ENCODE measurements at places on chromosomes 7 and 10.

- no peak for DNase-seq
Measured at GRCh38 chr7:134527979-134528371, 608 bp downstream of the AKR1B10 start.

DNA sequence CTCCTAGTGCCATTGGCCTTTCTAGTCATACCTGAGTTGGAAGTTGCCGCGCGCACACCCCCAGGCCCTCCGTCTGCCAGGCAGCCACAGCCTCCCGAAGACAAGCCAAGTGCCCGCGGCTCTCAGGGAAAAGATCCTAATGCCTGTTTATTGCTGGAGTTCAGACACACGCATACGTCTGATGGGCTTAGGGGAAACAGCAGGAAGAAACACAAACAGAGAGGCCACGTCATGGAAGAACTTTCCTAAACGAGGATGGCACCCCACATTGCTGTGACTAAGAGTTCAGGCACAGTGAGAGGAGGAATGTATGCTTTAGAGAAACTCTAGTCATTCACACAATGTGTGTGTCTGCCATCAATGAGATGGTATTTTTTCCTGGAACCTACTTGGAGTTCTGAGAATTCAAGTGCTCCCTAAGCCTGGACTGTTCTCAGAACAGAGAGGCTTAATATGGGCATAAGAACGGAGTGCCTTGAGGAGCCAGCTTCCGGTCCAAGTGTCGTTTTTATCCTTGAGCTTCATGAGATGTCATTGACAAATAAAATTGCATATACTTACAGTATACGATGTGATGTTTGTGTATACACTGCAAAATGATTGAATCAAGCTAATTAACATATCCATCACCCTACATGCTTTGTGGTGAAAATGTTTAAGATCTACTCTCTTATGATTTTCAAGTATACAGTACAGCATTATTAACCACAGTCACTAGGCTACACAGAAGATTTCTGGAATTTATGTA lies 11.6 kb upstream of the RBP3 start:
- DNase-seq, result no peak

GRCh38 chr7:139026551-139026950 lies 9.3 kb downstream of the ZC3HAV1L start:
- DNase-seq, result no peak

- DNase-seq, result no peak
Measured at GRCh38 chr10:81957976-81958375, 83.0 kb downstream of the NRG3 start.

- DNase-seq, result no peak
Measured at GRCh38 chr10:79206300-79207095, 137.7 kb downstream of the ZMIZ1 start.

DNA sequence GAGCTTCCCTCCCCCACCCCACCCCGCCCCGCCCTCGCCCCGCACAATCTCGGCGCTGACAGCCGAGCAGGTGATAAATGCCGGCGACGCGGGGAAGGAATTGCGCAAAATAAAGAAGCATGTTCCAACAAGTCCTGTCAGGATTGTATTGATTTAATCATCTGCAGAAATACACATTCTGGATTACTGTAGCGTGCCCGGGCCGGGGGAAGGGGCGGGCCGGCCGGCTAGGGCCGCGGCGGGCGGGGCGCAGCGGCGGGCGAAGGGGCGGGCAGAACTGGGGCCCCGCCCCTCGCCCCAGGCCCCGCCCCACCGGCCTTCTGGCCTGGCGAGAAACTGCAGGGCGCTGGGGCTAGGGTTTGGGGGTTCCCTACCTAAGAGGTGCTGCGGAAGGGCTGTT lies 88.9 kb upstream of the PAX2 start:
- peak; percentile 23 for DNase-seq

- DNase-seq, result no peak
Measured at GRCh38 chr7:130037703-130038102, 13.5 kb downstream of the ZC3HC1 start.

DNA sequence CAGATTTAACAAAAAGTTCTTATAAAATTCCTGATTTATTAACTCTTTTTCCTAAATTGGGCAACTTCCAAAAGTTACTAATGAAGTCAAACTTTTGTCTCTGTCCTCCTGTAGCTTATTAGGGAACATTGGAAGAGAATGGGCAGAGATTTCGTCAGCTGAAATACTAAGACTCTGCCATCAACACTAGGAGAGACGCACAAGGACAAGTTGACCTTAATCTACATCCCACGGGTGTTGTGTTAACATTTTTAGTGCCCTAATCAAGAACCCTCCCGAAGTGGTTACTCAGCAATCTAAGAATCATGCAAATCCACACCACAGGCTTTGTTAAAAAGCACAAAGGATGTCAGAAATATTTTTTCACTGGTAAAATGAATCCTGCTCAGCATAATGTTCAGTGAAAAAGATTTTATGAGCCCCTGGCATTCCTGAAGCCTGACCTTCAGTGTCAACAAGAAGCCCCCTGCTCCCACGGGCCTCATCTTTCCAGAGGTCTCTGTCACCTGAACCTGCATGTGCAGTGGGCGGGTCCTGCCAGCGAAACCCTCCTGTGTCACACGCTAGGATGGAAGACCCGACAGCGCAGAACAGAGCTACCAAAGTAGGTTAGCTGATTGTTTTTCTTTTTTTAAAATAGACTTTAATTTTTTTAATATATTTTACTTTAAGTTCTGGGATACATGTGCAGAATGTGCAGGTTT lies 70.6 kb upstream of the AKR1E2 start:
- no peak for DNase-seq

DNA sequence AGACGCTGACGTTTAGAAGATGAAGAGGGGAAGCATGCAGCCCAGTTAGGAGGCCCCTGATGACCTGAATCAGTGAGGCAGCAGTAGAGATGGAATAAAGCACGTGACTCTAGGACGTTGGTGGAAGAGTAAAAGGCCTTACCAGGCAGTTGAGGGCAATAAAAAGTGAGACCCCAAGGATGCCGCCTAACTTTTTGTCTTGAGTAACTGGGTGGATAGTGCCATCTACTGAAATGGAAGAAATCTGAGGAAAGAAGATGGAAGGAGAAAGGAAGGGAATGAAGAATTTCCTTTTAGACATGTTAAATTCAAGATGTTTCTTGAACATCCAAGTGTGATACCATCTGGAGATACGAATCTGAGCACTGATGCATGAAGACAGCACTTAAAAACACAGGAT lies 220.0 kb upstream of the LRRN3 start:
- no peak for DNase-seq

GRCh38 chr7:133550145-133550544 lies 297.3 kb downstream of the EXOC4 start:
- DNase-seq, result no peak

GRCh38 chr7:120995654-120996053 lies 7.1 kb downstream of the CPED1 start:
- DNase-seq, result no peak

GRCh38 chr7:99876933-99877332 lies at the start of gene OR2AE1:
Gene OR2AE1 (minus strand): TSS chr7:99877033. CDS start chr7:99877033, 0 bp downstream.
- DNase-seq, result no peak

- DNase-seq, result no peak
Measured at GRCh38 chr7:17965603-17966002, 25.3 kb upstream of the SNX13 start.

DNA sequence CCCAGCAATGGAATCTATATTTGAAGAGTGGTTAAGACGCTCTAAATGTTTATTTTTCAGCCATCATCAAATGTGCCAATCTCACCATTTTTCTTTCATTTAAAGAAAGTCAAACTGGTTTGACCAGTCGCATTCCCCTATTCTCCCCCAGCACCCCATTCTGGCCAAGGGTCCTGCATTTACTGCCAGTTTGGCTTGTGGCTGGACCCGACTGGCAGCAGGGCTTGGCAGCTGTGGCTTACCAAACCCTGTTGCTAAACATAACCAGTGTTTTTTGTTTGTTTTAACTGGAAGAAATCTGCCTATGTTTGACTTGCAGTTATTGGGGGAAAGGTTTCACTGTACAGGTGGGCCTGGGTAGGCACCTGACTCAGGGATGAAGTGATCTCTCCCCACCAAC lies 116.3 kb downstream of the CYP26A1 start:
- DNase-seq, result no peak

GRCh38 chr10:44467900-44468299 lies 83.0 kb upstream of the CXCL12 start:
- DNase-seq, result no peak

- DNase-seq, result no peak
Measured at GRCh38 chr7:79471699-79472098, 18.2 kb upstream of the MAGI2 start.

All from suppressor macrophage treated with lipopolysaccharide for 1 hour (primary cell).